Fibroblast of lung (primary cell): ENCODE measurements at places on chromosomes 5 and 9.

GRCh38 chr5:123119334-123119986 is 30.4 kb downstream of the PRDM6 start:
- peak overlapping the region; percentile 80 for H3K27ac ChIP-seq
- DNase-seq = peak; percentile 79

GRCh38 chr5:124889486-124889825 is 143.0 kb upstream of the ZNF608 start:
- no peak overlapping the region for H3K27ac ChIP-seq
- H3K4me3 ChIP-seq = no peak overlapping the region
- no peak for DNase-seq
- no peaks in the 10 kb centered on the region for H3K4me1 ChIP-seq

- no peak overlapping the region for H3K27ac ChIP-seq
- no peaks in the 10 kb centered on the region for H3K4me1 ChIP-seq
- H3K27me3 ChIP-seq = no peaks in the 10 kb centered on the region
- DNase-seq = no peak
- no peak overlapping the region for H3K4me3 ChIP-seq
Observed at GRCh38 chr5:64570395-64570996, 64.7 kb downstream of the RGS7BP start.

- no peaks in the 10 kb centered on the region for H3K27me3 ChIP-seq
- no peaks in the 10 kb centered on the region for H3K36me3 ChIP-seq
- no peak overlapping the region for H3K4me3 ChIP-seq
Observed at GRCh38 chr9:23343226-23343625, 482.8 kb downstream of the ELAVL2 start.

DNA sequence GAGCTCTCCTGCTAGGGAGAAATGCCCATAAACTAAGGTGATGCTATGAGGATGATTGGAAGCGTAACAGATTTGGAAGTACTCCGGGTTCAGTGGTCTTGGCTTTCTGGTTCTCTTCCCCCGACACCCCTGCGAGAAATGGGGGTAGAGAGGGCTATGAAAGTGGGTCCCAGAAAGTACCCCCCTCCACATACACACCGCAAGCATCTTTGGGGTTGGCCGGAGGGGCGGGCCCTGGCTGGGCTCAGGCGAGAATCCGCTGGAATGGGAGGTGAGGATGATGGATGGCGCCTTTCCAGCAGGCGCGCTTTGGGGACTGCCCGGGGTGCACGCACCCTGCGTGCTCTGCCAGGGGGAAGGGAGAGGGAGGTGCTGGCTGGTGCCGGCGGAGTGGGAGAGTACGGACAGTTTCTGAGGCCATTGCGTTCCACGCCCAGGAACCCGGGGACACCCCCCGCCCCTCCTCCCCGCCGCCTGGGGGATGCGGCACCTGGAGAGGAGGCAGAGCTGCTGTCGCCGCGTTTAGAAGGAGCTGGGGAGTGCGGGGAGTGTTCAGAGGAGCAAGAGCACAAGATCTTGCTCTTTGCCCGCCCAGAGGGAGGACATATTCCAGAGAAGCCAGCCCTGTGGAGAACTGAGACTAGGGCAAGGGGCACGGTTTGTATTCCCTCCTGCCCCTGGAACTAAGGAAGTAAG is 1.9 kb downstream of the PCSK5 start:
- H3K36me3 ChIP-seq = no peaks in the 10 kb centered on the region
- H3K27ac ChIP-seq = no peak overlapping the region
- peak; percentile 13 for DNase-seq

- DNase-seq = no peak
- H3K27ac ChIP-seq = no peak overlapping the region
- no peaks in the 10 kb centered on the region for H3K27me3 ChIP-seq
- H3K4me1 ChIP-seq = no peaks in the 10 kb centered on the region
Observed at GRCh38 chr5:143041461-143041860, 271.3 kb downstream of the ARHGAP26 start.

DNA sequence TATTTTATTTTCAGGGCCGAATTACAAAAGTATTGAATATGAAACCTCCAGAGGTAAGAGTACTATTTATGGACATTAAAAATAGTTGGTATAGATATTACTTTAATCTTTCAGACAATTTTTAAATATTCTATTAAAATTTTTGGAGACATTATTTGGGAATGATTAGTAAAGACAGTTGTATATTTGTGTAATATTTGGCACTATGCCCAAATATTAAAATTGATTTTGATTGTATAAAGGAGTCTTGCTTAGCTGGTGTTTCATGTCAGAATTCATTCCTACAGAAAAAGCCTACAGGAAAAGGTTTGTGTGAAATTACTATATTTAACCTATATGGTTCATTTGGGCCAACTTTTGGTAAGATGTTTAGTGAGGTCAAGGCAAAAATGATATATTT is 5.5 kb downstream of the SMC2 start:
- no peak overlapping the region for H3K4me3 ChIP-seq
- no peak overlapping the region for H3K27ac ChIP-seq
- no peaks in the 10 kb centered on the region for H3K36me3 ChIP-seq
- no peaks in the 10 kb centered on the region for H3K27me3 ChIP-seq

GRCh38 chr5:142982821-142983200 is 212.6 kb downstream of the ARHGAP26 start:
- no peaks in the 10 kb centered on the region for H3K27me3 ChIP-seq
- H3K4me1 ChIP-seq = peaks cover 19% of the 10 kb centered on the region
- H3K27ac ChIP-seq = peak overlapping the region; percentile 68
- no peak overlapping the region for H3K4me3 ChIP-seq
- no peak for DNase-seq

GRCh38 chr5:173041881-173042762 is 14.0 kb upstream of the CREBRF start:
- no peaks in the 10 kb centered on the region for H3K27me3 ChIP-seq
- DNase-seq = no peak
- H3K27ac ChIP-seq = no peak overlapping the region
- H3K36me3 ChIP-seq = no peaks in the 10 kb centered on the region
- H3K4me3 ChIP-seq = no peak overlapping the region
- peaks cover 3% of the 10 kb centered on the region for H3K4me1 ChIP-seq

DNA sequence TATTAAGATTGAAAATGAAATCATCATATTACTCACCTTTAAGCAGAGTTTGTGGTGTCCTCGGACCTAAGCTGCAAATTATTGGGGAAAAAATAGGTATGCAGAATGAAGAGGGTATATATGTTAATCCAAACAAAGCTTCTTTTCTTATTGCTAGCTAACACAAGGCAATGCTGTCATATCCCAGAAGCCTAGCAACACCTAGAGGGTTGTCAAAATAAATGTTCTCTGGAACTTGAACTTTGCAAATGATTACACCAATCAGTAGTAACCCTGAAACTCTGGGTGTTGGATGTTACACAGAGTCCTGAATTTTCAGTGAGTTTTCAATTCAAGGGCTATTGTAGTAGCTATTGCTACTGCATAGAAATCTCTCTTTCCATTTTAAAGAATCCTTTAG is at the start of gene C6:
C6 (minus strand) TSS at position 193 of the 400 bp plus-strand sequence. CDS start 10,302 bp downstream, outside the sequence.
- H3K4me1 ChIP-seq = no peaks in the 10 kb centered on the region
- no peak within 1 kb of the TSS for H3K4me3 ChIP-seq
- H3K27ac ChIP-seq = no peak within 1 kb of the TSS
- DNase-seq = peak; percentile 15

DNA sequence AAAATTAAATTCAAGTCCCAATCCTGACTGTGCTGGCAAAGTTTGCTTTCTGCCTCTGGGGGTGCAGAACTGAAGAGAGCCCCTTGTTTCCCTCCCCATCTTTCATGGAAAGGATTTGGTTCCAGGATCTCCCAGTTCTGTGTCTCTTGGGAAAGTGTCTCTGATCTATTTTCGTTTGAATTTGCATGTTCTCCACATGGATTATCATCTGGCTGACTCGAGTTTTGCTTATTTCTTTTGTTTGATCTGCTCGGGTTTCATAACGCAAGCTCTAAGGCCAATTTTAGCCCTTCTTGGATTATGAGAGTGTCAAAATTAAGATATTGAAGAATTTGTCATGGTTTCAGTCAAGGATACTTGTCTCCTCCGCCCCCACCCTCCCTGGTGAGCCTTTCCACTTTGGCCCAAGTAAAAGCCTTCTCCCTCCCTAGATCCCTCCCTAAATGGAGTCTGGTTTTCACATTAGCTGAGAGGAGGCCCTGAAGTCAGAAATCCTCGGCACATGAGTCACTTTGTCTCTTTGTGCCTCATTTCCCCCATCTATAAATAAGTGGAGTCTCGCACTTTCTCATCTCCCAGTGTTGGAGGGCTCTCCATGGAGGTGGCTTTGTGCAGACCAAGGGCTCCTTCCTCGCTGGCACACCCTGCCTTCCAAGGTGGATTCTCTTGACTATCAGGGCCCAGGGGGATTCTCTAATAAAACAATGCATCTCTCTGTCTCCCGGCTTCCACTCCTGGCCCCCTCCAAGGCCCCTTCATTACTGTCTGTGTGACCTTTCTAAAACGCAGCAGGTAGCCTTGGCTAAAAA is 17.3 kb downstream of the ADRB2 start:
- no peak for DNase-seq
- peaks cover 6% of the 10 kb centered on the region for H3K4me1 ChIP-seq
- H3K27me3 ChIP-seq = no peaks in the 10 kb centered on the region
- H3K27ac ChIP-seq = no peak overlapping the region
- H3K4me3 ChIP-seq = no peak overlapping the region

GRCh38 chr9:76290555-76290954 is 103.7 kb downstream of the RFK start:
- DNase-seq = no peak
- no peak overlapping the region for H3K4me3 ChIP-seq
- no peaks in the 10 kb centered on the region for H3K4me1 ChIP-seq
- H3K27me3 ChIP-seq = no peaks in the 10 kb centered on the region
- no peak overlapping the region for H3K27ac ChIP-seq

DNA sequence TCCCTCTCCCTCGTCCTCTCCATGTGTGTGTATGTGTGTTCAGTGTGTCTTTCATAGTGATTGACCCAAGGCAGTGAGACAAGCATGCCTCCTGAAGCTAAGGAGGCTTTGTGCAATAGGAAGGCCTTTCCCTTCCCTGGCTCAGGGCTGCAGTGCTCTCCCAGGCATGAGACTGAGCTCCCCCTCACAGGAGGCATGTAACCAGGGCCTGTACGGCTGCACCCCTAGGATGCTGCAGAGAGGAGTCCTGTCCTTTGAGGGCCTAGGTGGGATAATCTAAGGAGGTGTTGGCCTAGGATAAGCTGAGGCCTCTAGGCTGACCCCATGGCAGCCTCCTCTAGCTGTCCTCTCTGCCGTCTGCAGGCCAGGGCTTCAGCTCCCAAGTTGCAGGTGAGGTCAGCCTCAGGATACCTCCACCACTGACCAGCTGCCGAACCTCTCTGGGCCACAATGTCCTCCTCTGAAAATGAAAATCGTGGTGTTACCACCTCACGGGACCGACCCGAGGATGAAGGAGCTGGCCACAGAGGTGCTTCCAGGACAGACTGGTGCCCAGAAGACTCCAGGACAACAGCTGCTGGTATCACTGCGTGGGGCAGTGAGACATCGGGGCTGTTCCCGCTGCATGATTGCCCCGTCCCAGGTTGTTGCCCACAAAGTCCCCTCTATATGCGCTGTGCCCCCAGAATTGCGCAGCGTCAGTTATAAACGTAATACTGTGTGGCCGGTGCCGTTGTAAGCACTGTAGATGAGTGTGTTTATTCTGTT is 129.6 kb downstream of the BARX1 start:
- no peaks in the 10 kb centered on the region for H3K27me3 ChIP-seq
- H3K4me3 ChIP-seq = no peak overlapping the region
- H3K4me1 ChIP-seq = no peaks in the 10 kb centered on the region
- H3K36me3 ChIP-seq = no peaks in the 10 kb centered on the region
- DNase-seq = no peak
- no peak overlapping the region for H3K27ac ChIP-seq

- H3K36me3 ChIP-seq = no peaks in the 10 kb centered on the region
- no peaks in the 10 kb centered on the region for H3K4me1 ChIP-seq
- no peak overlapping the region for H3K27ac ChIP-seq
- H3K4me3 ChIP-seq = no peak overlapping the region
- DNase-seq = no peak
- peaks cover 1% of the 10 kb centered on the region for H3K27me3 ChIP-seq
Observed at GRCh38 chr5:173729079-173729765, 112.8 kb upstream of the BOD1 start.

DNA sequence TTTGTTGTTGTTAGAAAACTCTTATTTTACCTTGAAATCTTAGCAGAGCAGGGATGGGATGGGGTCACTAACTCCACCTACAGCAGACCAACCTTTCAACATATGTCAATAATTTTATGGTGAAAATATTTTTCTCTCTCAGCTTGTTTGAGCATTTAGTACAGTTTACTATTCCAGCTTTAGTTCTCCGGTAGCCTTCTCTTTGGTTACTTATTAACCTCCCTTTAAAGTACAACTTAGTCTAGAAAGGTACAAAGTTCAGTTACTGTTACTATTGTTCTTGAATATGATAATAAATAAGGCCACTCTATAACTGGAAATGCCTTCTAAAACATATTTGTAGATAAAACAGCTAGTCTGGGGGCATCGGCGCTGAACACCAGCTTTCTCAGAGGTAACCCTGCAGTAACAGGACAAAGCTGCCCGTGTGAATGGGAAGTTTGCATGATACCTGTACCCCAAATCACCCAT is 233.3 kb downstream of the PCSK1 start:
- H3K36me3 ChIP-seq = no peaks in the 10 kb centered on the region
- DNase-seq = no peak
- H3K4me1 ChIP-seq = no peaks in the 10 kb centered on the region
- H3K27ac ChIP-seq = no peak overlapping the region

GRCh38 chr5:55694152-55694830 is 17.8 kb downstream of the SLC38A9 start:
- H3K27me3 ChIP-seq = no peaks in the 10 kb centered on the region
- H3K36me3 ChIP-seq = no peaks in the 10 kb centered on the region
- H3K27ac ChIP-seq = no peak overlapping the region
- no peaks in the 10 kb centered on the region for H3K4me1 ChIP-seq
- no peak overlapping the region for H3K4me3 ChIP-seq

DNA sequence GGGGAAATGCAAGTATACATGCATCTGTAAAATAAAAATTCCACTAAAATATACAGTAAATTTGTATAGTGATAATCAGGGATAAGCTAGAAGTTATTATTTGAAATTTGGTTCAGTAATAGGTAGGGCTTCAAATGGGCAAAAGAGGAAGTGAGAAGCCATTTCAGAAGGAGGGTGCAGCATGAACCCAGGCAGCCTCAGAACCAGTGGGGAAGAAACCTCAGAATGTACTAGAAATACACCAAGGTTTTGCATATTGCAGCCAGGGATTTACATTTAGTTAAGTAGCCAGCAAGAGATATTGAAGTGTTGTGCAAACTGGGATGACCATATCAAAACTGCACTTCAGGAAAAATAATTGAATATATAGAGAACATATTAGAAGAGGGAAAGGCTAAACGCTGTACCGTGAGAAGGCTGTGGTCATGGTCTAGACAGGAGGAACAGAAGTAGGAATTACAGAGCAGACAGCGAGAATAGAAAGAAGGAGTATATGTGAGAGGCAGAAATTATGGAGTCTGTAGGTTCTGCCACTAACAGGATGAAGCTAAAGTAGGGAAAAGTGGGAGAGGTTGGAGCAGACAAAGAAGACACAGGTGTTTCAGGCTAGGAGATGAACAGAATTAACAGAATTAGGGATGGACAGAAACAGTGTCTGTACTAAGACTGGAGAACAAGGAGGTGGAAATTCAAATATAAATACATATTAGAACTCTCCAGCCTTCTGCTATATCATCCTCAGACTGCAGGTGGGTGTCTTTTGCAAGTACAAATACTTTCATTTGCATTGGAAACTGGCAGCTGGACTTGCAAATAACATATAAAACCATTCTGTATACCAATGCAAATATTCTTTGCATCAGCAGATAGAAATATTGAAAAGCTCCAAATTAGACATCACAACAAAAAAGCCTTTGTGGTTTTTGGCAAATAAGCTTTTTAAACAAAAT is 335.6 kb downstream of the ZNF608 start:
- no peaks in the 10 kb centered on the region for H3K27me3 ChIP-seq
- no peaks in the 10 kb centered on the region for H3K36me3 ChIP-seq
- peaks cover 6% of the 10 kb centered on the region for H3K4me1 ChIP-seq
- DNase-seq = peak; percentile 43
- no peak overlapping the region for H3K27ac ChIP-seq
